ENCODE measurements at places on chromosomes 16 and 17.

GRCh38 chr17:79749156-79749815 is 18.5 kb downstream of the ENPP7 start:
- no peak for DNase-seq

GRCh38 chr17:78131172-78132083 is 857 bp downstream of the TMC8 start:
- DNase-seq, result no peak

DNA sequence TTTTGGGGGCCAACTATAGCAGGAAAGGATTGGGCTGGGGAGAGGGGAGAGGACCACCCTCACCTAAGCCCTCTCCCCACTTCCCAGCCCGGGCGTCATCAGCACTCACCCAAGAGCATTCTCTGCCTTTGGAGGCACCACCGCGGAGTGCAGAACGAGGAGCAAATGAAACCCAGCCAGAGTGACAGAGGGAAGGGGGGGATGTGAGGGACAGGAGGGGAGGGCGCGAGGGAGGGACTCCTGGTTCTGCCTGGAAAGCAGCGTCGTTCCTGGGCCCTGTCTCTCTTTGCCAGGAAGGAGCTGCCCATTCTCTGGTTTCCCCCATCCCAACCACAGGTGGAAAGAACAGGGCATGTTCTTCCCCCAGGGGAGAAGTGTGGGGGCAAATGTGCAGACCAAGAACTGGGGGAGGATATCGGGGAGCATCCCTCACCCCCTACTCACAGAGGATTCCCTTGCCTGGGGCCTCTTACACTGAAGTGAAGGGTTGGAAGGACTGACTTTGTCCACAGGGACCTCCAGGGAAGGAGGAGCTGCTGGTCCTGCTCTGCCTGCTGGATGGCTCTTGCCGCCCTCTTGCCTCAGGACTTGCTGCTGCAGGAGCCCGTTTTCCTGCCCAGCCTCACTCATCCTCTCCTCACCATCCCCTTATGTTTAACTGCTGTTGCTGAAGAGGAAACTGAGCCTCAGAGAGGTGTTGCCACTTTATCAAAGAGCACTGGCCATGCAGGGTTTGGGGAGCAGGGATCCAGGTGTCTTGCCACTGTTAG is 3.5 kb upstream of the C17orf113 start:
- no peak for DNase-seq

- DNase-seq, result no peak
Observed at GRCh38 chr16:5006348-5007193, 27.2 kb downstream of the NAGPA start.

DNA sequence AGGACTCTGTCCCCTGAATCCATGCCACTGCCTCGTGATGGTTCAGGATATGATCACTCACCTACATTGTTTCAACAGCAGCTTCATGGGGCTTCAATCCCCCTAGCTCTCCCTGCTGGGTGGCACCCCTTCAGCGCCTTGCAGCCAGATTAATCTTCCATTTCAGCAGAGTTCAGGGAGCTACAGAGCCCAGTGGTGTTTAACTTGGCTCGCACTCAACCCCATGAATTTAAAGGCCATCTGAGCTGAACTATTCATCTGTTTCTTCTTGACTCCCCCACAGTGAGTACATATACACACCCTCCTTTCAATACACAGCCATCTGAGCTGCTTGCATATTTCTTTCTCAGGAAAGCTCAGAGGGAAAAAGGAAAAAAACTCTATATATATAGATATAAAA is 202.8 kb upstream of the C16orf82 start:
- DNase-seq, result no peak

- DNase-seq, result no peak
Observed at GRCh38 chr17:16941072-16942036, 30.6 kb downstream of the TNFRSF13B start.

- no peak for DNase-seq
Observed at GRCh38 chr16:57497121-57497520, 10.8 kb upstream of the DOK4 start.

GRCh38 chr17:68577497-68577821 is 23.7 kb downstream of the FAM20A start:
- no peak for DNase-seq

DNA sequence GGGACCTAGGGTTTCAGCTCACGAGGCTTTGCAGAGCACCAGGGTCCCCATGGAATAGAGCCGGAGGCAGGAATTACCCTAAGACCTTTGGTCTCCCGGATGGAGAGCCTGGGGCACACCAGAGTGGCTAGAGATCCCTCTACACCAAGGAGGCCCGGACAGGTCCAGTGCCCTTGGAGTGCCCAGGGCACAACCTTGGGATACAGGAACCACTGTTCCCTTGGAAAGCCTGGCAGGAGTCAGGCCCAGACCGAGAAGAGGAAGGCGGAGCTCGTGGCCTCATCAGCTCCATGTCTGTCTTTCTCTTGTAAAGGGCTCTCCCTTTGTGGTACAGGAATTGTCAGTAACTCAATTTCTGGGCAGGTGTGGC is 3.8 kb upstream of the DBNDD1 start:
- DNase-seq, result no peak

- DNase-seq, result no peak
Observed at GRCh38 chr16:59993101-59993500, 1259.0 kb upstream of the GOT2 start.

GRCh38 chr16:24520983-24521382 is 18.4 kb upstream of the RBBP6 start:
- DNase-seq, result no peak

DNA sequence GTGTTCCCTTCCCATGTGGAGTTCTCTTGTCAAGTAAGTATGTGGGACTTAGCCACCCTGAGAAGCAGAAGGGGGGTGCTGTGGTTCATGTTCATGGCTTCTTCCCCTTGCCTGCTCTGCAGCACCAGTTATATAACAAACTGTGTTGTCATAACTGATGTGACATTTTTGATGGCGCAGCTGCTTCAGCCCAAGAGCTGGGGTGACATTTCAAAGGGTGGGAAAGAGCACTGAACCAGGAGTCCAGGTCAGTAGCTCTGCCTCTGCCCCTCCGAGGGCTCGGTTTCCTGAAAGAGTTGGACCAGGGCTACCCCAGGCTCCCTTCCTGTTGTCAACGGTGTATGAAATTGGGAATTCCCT is 7.4 kb downstream of the GNAO1 start:
- DNase-seq, result no peak

DNA sequence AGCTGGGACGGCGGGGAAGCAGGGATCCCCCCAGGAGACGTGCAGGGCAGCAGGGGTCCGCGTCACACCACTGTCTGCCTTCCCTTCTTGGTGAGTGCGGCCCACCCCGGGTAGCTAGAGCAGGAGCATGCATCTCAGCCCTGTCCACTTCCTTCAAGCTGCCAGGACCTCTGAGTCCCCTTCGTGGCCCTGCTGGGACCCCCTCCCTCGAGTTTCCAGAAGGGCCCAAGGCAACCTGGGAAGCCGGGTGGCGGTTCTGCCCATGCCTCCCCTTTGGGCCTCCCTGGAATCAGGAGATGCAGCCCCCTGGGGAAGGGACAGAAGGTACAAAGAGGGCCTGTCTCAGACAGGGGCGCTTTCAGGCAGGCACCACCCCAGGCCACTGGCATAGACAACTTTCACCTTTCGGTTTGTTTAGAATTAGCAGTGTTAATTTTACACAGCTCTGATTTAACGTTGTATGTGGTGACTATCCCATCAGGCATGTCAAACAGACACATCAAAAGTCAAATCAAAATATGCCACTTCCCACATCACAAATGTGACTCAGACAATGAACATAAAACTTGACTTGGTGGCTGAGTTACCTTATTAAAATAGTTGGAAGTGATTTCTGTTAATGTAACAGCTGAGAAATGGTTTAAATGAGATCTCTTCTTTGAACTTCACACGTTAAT is 94.5 kb upstream of the METRNL start:
- no peak for DNase-seq

GRCh38 chr16:539901-540530 is 12.5 kb downstream of the CAPN15 start:
- no peak for DNase-seq

DNA sequence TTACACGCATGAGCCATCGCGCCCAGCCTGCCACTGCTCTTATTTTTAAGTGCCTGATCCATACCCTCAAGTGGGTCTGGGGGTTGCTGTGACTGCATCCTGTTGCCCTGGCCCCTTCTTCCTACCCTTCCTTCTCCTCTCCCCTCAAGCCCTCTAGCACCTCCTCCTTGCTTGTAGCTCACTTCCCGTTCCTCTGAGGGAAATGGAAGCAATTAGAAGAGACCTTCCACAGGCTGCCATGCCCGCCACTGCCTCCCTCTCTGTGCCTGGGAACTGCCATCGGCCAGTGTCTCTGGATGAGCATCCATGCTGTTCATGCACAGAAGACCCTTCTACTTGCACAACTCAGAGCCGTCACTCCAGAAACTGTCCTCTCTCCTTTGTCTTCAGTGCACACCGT is 10.6 kb upstream of the TFAP4 start:
- DNase-seq, result no peak

GRCh38 chr16:72367851-72368250 is 195.9 kb upstream of the PMFBP1 start:
- no peak for DNase-seq

DNA sequence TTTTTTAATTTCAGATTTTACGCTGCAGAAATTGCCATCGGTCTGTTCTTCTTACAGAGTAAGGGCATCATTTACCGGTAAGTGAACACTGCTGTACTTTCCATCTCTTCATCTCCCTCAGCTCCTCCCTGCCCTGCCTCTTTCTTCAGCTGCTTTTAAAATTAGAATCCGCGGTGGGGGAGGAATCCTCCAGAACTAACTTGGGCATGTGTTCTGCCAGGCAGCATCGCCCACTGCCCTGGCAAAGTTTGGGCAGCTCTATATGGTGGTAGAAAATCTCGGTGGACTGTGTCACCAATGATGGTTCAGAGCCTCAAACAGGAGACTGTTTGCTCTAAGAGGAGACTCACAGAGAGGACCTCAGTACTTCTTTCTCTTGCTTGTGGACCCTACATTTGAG is 81.6 kb upstream of the CACNG3 start:
- DNase-seq, result no peak

DNA sequence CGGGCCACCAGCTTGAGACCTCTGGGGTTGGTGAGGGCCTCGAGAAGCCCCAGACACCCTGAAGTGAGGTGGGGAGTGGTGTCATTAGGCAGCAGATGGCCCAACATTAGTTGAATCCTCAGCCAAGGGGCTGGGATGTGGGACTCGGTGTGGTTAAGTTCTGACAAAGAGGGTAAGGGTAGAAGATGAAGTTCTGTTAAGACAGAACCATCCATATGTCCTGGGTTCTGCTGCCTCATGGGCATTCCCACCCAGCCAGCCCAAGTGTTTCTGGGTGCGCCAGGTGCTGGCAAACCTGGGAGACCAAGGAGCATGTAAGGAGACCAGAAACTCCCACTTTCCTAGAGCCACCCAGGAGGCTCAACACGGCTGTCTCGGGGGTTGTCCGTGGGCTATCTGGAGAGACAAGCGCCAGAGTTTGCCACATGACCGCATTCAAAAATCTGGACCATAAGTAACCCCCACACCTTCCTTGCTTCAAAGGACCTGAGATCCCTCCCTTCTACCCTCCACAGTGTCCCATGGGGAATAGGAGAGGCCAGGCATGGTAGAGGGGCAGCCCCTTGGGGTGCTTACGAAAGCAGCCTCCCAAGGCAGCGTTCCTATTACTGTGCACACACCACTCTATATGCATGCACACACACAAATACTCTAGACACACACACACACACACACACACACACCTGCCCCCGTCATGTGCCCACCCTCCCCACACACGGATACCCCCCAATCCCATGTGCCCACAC is 128.7 kb downstream of the C16orf78 start:
- no peak for DNase-seq

DNA sequence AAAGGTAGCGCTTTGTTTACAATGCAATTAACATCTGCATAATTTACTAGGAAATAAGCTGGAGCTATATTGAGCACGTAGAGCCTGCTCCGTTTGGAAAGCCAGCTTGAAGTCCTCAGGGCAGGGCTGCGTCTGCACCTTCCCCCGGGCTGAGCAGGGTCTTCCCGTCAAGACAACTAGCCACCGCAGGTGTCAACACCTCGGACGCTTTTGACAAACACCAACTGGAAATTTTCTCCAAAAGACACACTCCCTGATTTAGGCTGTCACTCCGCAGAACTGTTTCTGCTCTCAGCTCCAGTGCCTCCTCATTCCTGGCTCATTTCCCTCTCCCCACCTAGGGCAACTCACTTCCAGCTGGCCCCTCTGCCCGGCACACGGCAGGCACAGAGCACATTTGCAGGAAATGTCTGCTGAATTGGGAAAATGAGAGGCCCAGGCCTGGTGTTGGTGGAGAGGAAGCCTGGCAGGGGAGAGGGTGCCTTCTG is 170.3 kb downstream of the MAF start:
- DNase-seq, result no peak

GRCh38 chr16:83903751-83904150 is 4.8 kb downstream of the MLYCD start:
- no peak for DNase-seq

GRCh38 chr17:77914385-77915254 is 43.9 kb upstream of the TNRC6C start:
- DNase-seq, result no peak

- no peak for DNase-seq
Observed at GRCh38 chr16:57572978-57573728, 30.7 kb downstream of the ADGRG5 start.

DNA sequence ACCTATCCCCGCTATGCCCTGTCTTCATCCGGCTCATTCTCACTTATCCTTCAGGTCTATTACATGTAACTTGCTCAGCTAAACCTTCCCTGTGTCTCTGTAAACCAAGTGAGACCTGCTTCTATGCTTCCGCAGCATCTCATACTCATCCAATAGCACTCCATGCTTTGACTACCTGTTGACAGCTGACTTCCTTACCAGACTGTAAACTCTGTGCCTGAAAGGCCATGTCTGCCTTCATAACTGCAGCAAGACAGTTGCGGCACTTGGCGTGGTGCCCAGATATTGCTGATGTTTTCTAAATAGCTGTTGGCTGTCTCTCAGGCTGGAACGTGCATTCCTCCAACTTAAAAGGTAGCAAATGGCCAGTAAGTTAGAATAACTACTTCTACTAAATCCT is 1.8 kb upstream of the OR1E1 start:
- no peak for DNase-seq

GRCh38 chr17:55614061-55614460 is 102.8 kb upstream of the SMIM36 start:
- DNase-seq, result no peak
